NB4 (cell line): ENCODE measurements at places on chromosomes 12 and 14.

DNA sequence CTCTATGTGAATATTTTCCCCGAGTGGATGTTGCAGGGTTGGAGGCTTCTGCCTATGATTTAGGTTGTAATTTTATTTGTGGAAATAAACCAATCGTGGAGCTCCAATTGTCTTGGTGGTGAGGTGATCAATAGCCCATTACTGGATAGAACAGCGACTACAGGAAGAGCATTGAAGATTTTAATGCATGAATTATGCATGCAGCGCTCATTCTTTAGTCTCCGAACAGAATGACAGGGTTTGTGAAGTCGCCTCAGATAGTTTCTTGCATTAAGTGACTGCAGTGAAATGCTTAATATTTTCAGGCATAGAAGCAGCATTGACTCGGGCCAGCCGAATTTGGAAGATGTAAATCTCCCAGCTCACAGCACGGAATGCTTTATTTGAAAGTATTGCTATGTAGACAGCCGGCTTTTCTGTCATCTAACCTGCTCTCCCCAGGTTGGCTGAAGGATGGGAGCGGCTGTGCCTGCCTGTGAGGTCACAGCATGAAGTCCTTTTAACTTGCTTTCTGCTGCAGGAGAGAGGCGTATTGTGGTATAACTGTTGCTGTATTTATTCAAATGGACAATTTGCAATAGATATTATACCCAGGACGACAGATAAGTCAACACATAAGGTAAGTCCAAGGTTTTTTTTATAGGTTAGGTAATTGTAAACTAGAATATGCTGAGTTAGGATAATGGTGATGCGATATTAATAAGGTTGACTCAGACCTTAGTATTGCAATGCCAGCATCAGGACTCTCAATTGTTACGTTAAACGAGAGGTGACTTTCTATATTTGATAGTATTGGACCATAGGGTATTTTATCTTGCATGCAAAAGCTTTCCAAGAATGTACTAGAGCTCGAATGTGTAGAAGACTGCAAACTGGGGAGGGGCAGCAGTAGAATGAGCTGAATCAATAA, 135.7 kb downstream of the CNTN1 start:
- no peak for DNase-seq

DNA sequence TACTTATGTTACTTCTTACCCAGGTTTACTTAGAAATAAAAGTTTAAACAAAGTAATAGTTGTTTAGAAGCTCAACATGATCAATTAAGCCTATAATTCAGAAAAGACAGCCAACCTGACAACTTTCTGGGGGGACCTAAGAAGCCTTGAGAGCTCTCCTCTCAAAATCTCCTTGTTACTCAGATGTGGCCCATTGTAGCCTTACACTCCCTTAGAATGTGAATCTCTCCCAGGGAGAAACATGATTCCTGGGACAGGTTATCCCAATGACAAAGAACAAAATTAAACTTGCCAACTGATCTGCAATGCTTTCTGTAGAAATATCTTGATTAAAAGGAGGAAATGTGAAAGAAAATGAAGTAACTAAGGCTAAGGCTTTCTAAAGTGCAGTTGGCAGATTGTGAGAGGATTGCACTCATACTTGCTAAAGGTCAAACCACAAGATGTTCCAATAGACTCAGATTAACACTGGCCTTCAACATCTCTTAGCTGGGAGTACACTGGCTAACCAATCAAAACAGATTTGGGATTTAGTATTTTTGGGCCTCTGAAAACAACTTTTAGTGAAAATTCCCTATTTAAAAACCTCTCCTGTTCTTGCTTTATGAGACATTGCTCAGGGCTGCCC, 72.3 kb upstream of the TMX1 start:
- peak; percentile 9 for DNase-seq

DNA sequence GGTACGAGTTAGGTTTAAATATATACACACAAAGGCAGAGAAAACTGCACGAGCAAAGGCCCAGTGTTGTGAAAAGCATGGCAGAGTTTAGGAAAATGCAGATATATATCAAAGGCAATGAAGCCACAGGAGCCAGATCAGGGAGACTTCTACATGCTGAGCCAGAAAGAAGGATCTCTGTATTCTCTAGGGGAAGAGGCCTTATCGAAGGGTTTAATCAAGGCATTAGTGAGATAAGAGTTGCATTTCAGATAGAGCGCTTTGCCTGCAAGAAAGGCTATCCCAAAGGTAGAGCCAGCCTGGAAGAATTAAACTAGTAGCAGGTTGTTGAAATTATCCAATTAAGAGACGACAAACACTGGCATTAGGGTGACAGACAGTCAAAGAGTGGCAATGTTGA, 7.6 kb downstream of the PTPRO start:
- no peak for DNase-seq

GRCh38 chr14:73784181-73784987, 67.2 kb upstream of the PTGR2 start:
- DNase-seq: peak; percentile 87

GRCh38 chr14:56694609-56695008, 115.0 kb downstream of the TMEM260 start:
- no peak for DNase-seq

- no peak for DNase-seq
Observed at GRCh38 chr12:113485330-113485729, 13.7 kb upstream of the LHX5 start.
